ENCODE measurements at places on chromosomes 5 and 9. TPM values are rescaled to one million over a fixed set of nuclear protein-coding genes. Genes with fewer than 3 reads are reported as not detected.

The GPR151 gene
- polyA plus RNA-seq, result not detected

The FSTL4 gene
- 0.74 TPM for polyA plus RNA-seq

The CARD6 gene
- 3.7 TPM for polyA plus RNA-seq

DNA sequence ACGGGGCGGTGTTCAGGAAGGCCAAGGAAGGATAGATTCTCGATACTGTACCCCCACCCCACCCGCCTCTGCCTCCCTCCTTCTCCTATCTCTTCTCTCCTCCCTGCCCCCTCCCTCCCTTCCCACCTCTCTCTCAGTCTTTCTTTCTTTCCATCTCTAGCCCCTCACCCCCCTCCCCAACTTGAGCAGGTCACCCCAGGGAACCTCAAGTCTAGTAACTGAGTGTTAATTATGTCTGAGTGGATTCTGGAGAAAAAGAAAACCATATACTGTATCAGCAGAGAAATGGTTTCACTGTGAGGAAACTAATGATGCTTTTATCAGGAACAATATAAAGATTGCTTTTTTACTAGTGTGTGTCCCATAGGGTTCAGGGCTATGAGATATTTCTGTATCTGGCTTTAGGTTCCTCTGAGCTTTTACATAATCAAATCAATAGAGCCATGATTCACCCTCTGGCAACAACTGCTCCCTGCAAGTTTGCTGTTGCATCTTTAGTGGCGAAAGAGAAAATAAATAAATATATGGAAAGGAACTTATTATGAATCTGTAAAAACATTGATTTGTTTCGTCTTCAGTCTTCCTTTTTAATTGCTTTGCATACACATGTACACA lies 639.7 kb downstream of the CCDC171 start:
- no peak for DNase-seq

The IL9 gene
- polyA plus RNA-seq, result not detected

The SCGB3A2 gene
- polyA plus RNA-seq, result 2.2 TPM

DNA sequence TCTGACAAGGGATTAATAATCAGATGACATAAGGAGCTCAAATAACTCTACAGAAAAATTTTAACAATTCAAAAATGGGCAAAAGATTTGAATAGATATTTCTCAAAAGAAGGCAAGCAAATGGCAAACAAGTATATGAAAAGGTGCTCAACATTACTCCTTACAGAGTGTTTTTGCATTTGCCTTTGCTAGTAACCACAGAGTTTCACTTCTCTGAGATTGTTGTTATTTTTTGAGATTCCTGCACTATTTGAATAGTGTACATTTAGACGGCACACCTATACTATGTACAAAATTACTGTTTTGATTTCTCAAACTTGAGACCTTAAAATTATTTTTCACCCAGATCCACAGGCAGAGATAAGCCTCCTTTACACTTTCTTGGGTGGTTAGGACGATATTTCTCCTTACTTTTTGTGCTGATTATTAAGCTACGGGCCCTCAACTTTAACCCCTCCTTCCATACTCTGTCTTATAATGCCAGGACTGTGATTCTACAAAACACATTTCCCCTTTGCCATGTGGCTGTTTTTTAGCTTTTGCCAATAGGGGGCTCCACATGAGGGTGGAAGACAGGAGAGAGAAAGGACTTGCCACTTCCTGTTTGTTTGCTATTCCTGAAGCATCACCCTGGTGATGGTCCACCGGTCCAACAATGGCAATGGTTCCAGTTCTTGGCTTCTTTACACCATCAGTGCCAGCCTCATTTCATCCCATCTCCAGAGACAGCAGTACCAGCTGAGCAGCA lies 65.0 kb upstream of the DAP start:
- DNase-seq, result no peak

GRCh38 chr5:9169557-9169902 lies 376.3 kb downstream of the SEMA5A start:
- DNase-seq, result no peak

DNA sequence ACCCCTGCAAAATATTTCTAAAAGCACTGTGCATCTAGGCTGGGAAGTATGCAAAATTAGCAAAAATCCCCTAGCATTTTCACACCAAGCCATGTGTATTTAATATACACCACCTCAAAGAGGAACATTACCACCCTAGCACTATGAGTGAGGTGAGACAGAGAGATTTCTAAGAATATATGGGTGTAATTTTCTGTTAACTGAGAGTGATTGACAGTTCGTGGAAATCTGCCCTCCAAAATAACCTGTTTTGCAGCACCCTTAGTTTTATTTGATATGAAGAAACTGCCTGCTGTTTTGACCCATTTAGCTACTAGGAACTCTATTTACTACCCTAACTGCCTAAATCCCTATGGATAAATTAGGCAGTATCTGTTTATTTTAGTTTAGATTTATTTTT lies 64.2 kb upstream of the CDKN2B start:
- DNase-seq, result no peak

GRCh38 chr9:131839281-131840084 lies 99.6 kb upstream of the RAPGEF1 start:
- DNase-seq, result no peak

DNA sequence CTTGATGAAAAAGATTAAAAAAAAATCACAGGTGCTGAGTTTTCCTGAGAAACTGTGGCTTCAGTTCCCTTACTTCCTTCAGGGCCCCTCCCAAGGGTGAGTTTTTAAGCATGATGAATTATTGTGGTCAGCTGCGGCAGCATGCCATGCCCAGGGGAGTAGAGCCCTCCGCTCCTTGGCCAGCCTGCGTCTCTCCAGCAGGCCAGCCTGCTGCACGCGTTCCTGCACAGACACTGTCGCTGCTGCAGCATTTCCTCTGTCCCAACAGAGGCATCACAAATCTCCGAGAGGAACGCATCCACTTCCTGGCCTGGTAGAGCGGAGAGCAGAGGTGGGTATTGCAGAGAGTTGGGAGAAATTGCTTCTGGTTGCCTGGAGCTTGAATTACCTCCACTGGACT lies 26.1 kb upstream of the GLRA1 start:
- DNase-seq, result no peak

The TGFBI gene
- 277 TPM for polyA plus RNA-seq

The ADAMTS2 gene
- 11.7 TPM for polyA plus RNA-seq

DNA sequence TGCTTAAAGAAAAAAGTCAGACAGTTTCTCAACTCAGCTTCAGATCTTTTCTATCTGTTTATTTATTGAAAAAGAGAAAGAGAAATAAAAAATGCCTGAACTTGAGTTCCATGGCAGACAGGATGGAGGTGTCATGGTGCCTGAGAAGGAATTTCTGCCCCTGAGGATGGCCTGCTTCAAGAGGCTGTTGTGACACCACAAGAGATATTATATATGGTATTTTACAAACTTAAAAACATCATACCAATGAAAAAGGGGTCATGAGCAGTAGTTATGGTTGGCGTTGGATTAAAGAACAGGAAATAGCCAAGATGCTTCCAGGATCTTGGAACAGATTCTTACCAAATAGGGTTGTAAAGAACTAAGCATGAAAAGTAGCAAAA lies 344.6 kb downstream of the GLIS3 start:
- DNase-seq, result no peak

GRCh38 chr9:33464045-33464636 lies 9.6 kb downstream of the NOL6 start:
- no peak for DNase-seq

Data from right renal pelvis (tissue), 4 donors.